ENCODE measurements at places on chromosomes 4 and X.

DNA sequence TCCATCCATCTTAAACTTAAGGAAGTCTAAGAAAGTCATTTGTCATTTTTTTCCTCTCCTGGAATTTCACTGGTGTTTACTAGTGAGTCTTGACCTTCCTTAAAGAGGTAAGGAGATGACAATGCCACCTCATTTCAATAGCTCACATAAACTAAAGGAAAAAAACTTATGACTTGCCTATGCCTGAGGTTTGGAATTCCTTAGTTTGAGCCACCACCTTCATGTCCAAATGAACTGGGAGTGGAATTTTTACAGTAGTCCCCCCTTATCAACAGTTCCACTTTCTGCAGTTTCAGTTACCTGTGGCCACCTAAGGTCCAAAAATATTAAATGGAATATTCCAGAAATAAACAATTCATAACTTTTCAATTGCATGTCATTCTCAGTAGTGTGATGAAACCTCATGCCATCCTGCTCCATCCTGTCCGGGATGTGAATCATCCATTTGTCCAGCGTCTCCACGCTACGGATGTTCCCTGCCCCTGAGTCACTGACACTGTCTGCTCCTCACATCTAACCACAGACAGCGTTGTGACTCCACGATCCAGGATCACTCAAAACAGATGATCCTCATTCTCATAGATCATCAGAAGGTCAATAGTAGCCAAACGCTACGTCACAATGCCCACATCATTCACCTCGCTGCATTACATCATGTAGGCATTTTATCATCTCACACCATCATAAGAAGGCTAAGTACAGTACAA lies 177.4 kb downstream of the SH3KBP1 start:
- DNase-seq, result no peak

DNA sequence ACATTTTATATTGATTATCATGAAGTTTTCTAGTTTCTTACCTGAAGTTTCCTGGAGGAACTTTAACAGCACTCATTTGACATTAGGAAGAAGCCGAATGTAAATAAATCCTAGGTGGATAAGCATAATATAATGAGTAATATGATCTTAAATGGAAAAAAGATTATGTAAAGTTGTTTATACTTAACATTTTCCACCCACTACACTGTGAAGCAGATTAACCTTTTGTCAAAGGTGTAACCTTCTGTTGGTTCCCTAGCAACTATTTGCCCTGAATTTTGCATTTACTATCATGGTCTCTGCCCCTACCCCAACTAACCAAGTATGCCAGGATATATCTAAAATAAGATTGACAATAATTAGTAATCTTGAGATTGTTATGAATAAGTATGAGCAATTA lies at the start of gene UGT2A1:
UGT2A1 (minus strand) TSS at position 101 of the 400 bp plus-strand sequence. CDS start 5,603 bp downstream, outside the sequence.
- DNase-seq, result no peak

- peak; percentile 19 for DNase-seq
Observed at GRCh38 chrX:47143894-47144625, 442 bp downstream of the NDUFB11 start.

GRCh38 chr4:68272380-68272779 lies 26.9 kb upstream of the TMPRSS11B start:
- no peak for DNase-seq

DNA sequence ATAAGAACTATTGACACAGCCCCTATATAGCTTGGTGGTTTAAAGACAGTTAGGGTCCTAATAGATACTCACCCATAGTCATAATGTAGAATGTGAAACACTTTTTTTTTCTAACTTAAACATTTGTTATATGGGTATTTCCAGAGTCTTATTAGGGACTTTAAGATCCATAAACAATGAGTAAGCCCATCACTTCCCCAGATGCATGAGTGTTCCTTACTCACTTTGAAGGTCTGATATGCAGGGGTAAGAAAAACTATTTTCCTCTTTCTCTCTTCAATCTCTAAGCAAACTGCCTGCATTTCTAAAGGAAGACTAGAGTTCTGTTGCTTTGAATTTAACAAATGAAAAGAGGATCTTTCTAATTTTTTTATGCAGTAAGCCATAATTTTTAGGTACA lies 443.6 kb upstream of the PITX2 start:
- no peak for DNase-seq

- DNase-seq, result no peak
Observed at GRCh38 chrX:101206471-101206870, 13.1 kb upstream of the DRP2 start.

GRCh38 chrX:41314881-41315280 lies 19.1 kb upstream of the DDX3X start:
- DNase-seq, result no peak

DNA sequence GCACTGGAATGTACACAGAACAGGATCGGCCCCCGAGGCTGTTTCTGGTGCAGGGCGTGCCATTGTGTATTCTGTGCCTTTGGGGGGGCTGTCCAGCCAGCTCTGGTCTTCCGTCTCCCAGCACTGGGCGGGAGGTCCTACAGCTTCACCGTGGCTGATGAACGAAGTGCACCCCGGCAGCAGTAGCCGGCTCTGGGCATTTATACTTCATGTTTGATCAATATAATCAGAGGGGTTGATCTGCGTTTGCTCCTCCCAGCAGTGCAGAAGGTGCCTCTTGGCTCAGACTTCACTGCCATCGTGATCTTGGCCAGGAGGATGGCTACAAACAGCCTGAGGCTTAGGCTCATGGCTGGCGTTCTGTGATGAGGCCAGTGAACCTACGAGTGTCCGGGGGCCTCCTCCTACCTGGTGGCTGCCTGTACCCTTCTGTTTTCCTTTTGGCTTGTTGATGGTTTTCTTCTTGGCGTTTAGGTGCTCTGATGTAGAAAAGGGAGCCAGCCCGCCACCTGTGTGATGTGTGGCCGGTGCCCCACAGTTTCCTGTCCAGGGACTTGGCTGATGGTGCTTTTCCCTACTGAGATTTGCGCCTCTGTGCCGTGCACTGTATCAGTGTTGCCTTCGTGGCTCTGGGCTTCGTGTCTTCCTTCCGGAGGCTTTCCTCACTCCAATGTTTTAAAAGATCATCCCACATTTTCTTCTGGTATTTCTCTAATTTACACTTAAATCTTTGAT lies 31.2 kb upstream of the HGFAC start:
- no peak for DNase-seq

DNA sequence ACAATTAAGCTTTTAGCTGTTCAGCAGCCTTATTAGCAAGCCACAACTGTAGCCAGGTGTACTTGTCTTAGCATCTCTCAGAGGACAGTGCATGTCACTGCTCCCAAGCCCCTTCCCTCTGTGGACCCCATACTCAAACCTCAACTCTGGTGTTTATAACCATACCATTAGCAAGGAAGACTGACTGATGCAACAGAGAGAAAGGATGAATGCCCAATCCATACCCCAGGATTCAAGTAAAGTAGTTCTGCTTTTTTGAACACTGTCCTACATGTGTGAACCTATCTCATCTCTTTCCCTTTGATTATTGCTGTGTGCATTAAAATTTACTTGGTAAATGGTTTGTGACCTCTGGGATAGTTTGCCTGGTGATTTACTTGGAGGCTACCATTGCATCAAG lies 22.8 kb upstream of the CYBB start:
- DNase-seq, result no peak

DNA sequence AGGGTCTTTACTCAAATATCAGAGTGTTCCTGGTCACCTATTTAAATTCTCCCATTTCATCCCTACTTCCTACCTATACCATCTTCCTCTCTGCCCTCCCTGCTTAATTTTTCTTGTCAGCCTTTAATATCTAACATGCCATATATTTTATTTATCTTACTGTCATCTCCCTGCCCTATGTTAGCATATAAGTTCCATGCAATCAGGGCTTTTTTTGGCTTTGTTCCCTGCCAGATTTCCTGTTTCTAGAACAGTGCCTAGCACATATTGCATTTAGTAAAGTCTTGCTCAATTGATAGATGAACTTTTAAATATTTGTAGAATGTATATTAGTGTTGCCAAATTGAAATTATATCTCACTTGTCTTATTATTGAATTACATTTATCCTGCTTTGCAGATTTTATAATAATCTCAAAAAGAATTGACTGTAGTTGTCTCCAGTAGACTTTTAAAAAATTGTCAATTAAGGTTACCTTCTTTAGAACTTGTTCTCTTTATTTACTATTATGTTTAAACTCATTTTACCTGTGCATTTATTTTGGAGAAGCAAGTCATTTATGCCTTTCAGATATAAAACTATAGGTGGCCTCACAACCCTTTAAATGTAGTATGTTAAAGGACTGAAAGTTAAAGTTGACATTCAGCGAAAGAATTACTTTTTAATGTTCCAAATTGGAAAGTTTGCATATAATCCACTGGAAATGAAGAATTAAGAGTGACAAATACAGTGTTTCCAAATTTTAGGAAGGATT lies 108.2 kb upstream of the BMPR1B start:
- peak; percentile 44 for DNase-seq

- no peak for DNase-seq
Observed at GRCh38 chrX:75230296-75230695, 43.6 kb upstream of the UPRT start.

GRCh38 chr4:81572402-81572801 lies 100.7 kb upstream of the RASGEF1B start:
- DNase-seq, result no peak

DNA sequence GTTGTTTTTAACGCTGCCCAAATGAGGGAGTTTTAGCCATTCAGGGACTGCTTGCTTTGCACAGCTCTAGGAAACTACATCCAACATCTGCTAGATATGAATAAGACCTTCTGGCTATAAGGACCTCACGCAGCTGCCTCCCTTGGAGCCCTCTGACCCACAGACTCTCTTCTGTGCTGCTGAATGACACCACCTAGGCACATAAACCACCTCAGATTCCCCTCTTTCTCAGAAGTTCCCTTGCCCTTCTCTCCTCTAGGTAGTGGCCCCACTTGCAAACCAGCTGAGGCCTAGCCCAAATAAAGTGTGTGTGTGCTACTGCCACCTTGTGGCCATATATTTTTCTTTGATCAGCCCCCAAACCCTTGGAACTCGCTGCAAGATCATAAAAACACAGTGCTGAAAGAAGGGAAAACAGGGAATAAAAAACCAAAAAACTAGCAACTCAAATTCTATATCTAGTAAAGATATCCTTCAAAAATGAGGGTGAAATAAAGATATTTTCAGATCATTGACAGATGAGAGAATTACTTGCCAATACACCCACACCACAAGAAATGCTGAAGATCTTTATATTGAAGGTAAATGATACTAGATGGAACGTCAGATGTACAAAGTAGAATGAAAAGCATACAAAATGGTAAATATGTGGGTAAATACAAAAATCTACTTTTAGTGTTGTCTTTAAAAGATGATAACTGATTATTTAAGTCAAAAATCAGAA lies 265.9 kb downstream of the ADAMTS3 start:
- DNase-seq, result peak; percentile 52

GRCh38 chr4:96730432-96730831 lies 890.5 kb downstream of the PDHA2 start:
- no peak for DNase-seq

DNA sequence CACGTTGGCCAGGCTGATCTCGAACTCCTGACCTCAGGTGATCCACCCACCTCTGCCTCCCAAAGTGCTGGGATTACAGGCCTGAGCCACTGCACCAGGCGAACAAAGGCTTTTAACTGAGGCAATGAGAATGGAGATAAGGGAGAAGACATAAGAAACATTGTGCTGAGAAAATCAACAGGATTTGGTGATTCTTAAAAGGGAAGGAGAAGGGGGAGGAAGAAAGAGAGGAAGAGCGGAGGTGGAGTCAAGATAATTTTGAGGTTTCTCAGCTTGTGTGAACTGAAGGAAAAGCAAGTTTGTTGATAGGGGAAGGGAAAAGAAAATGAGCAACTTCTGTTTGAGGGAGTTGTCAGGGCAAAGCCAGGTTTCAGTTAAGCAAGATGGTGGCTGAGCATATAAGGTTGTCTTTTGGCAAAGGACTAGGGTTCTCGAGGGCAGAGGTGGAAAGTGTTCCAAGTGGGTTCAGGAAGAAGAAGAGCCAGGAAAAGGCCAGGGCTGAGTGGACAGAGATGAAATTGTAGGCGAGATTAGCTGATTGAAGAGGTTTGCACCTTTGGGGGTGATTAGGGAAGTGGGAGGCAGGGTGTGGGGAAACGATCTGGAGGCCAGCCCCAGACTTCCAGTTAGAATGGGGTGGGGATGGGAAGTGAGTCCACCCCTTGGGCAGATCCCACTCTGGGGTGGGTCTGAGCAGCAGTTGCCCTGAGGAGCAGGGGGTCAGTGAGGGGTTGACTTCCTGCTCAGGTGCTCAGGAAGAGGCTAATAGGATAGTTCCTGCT lies 7.8 kb downstream of the DOCK11 start:
- no peak for DNase-seq

GRCh38 chr4:113410686-113411085 lies 350.9 kb downstream of the CAMK2D start:
- no peak for DNase-seq

- peak; percentile 80 for DNase-seq
Observed at GRCh38 chr4:53929955-53930798, 134.2 kb downstream of the CHIC2 start.

GRCh38 chrX:347351-348117 lies 28.9 kb upstream of the GTPBP6 start:
- no peak for DNase-seq

DNA sequence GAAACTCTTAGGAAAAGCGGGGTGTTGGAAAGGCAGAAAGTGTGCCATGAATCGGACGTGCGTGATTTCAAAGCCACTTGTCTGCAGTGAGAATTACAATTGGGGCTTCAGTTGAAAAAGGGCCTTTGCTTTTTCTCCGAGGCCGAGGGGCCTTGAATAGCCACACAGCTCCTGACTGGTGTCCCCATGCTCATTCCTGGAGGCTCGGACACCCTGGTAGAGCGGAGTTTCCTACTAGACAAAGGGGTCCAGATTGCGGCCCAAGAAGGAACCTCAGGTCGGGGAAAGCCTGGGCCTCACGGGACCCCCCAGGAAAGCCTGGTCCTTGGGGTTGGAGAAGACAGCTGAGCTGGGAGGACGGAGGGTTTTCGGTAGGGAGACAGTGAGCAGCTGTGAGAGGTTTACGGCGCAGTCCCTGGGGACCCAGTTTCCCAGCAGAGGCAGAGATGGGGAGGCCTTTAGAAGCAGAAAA lies 3.0 kb upstream of the SHOX start:
- no peak for DNase-seq

Measured in BE2C (cell line).